ENCODE measurements at places on chromosomes 16 and 17. TPM values are rescaled to one million over a fixed set of nuclear protein-coding genes. Genes with fewer than 3 reads are reported as not detected.

- DNase-seq: no peak
These were observed 791 bp downstream of the MCRIP2 start for GRCh38 chr16:642189-643049.

- DNase-seq: no peak
These were observed 72.2 kb downstream of the SSH2 start for GRCh38 chr17:29857823-29858222.

Gene RAI1
- total RNA-seq: 13.8 TPM

- DNase-seq: no peak
These were observed 17.5 kb downstream of the KIAA0513 start for GRCh38 chr16:85045077-85045476.

GRCh38 chr17:12773153-12773552 is 16.1 kb upstream of the ARHGAP44 start:
- DNase-seq: no peak

Gene KCNJ18
- total RNA-seq: not detected

Gene NCBP3
- total RNA-seq: 39.6 TPM

DNA sequence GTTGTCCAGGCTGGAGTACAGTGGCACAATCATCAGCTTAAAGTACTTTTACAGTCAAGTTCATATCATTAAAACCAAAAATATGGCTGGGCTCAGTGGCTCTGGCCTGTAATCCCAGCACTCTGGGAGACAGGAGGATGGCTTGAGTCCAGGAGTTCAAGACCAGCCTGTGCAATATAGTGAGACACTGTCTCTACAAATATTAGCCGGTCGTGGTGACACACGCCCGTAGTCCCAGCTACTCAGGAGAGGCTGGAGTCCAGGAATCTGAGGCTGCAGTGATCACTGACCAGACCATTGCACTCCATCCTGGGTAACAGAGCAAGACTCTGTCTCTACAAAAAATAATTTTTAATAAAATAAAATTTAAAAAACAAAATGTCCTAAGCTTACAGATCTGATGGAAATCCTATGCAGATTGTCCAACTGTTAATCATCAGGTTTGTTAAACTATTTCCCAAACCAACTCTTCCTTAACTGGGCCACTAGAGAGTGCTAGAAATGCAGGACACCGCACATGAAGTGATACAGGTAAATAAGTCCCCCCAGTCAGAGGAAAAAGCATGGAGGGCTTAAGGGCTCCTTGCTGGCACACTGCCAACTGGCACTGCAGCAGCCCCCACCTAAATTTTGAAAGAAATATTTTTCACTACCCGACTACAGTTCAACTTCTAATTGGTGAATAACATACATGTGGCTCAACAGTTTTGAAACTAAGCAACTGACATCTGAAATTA is 2.8 kb downstream of the USP22 start:
- DNase-seq: peak; percentile 75

Gene TNFSF13
- not detected for total RNA-seq

DNA sequence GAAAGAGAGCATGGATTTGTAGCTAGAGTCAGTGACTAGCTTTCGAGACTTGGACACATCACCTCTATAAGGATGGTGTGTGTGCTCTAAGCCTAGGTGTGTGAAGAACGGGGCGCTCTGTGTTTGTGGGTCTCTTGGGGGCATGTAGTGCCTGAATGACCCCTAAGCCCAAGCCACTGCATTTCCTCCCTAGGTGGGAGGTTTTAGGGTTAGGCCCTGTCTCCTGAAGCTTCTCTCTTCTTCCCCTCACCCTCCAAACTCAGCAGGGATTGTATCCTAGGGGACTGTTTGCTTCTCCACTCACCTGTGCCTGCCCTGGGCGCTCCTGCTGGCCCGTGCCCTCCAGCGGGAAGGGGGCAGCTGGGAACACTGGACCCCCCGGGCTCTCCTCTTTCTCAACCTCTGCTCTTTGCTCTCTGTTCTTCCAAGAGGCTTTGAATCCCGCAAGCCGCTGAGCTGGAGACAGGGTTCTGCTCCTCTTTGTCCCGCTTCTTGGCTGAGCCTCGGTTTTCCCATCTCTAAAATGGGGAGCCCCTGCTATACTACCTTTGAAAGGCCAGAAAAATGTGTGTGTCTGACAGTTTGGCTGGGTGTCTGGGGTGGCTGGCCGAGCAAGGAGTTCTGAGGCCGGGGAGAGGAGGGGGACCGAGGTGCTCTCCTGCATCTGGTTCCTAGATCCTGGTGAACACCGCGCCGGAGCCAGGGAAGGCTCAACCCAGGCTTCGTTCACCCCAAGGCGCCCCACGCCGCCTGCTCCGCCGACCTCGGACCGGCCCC is 810 bp downstream of the CYGB start:
- no peak for DNase-seq

DNA sequence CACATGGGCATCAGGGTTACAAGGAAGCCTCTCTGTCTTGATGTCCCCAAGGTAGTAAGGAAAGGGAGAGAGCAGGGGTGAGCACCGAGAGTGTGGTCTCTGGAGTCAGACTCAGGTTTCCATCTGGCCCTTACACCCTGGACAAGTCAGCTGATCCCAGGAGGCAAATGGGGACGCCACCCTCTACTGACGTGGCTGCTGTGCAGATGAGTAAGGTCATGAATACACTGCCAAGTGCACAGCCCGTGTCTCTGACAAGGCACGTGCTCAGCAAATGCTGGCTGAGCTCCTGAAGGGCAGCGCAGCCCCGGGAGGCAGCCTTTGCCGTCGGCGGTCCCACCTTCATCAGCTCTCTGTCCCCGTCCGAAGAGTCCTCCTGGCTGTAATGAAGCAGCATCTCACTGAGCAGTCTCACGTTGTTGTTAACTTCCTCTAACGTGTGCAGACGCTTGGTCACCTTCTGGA is 19.4 kb downstream of the GGA3 start:
- DNase-seq: no peak

DNA sequence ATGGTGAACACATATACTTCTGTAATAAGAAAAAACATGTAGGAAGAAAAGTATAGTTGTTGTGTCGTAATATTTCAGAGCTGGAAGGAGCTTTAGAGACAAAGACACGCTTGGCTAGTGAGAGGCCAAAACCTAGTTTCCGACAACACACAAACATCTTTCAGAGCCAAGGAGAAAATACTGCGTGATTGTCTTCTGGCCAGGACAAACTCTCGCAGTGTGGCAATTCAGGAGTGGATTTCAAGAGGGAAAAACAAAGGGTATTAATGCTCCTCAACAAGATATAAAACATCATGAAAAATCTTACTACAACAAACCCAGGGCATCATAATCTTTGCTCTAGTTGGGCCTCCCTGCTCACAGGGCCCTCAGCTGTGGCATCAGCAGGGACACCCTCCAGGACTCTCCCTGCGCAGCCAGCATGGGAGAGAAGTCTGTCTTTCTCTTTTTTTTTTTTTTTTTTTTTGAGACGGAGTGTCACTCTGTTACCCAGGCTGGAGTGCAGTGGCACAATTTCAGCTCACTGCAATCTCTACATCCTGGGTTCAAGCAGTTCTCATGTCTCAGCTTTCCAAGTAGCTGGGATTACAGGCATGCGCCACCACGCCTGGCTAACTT is 66.4 kb downstream of the CYB5B start:
- DNase-seq: no peak

GRCh38 chr16:25596194-25596593 is 95.6 kb upstream of the HS3ST4 start:
- DNase-seq: no peak

Gene EFNB3
- total RNA-seq: 13.1 TPM

Gene ITGAE
- 24.7 TPM for total RNA-seq

GRCh38 chr16:21226749-21227148 is 6.8 kb upstream of the ANKS4B start:
- DNase-seq: peak; percentile 93

- DNase-seq: no peak
These were observed 10.8 kb downstream of the TAT start for GRCh38 chr16:71565812-71566700.

Gene PLA2G10
- not detected for total RNA-seq

- peak; percentile 34 for DNase-seq
These were observed 83.1 kb upstream of the CNTNAP4 start for GRCh38 chr16:76193906-76194615.

GRCh38 chr16:229731-230281 is 557 bp upstream of the LUC7L start:
- no peak for DNase-seq

DNA sequence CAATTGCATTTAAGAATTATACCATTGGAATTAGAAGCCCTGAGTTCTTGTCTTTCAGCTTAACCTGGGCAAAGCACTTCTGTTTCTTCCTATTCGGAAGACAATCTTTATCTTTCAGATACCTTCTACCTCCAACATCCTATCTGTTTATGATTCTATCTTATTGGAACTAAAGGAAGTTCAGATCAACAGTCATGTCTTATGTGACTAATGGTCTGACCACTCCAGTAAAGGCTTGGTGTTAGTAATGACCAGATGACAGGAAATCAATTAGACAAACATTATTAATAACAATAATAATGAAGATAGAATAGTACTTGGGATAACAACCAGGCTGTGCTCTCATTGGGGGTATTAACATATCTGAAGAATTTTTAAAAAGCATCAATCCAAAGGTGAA is 11.3 kb downstream of the HS3ST3A1 start:
- DNase-seq: no peak

Gene SLC6A4
- total RNA-seq: not detected

DNA sequence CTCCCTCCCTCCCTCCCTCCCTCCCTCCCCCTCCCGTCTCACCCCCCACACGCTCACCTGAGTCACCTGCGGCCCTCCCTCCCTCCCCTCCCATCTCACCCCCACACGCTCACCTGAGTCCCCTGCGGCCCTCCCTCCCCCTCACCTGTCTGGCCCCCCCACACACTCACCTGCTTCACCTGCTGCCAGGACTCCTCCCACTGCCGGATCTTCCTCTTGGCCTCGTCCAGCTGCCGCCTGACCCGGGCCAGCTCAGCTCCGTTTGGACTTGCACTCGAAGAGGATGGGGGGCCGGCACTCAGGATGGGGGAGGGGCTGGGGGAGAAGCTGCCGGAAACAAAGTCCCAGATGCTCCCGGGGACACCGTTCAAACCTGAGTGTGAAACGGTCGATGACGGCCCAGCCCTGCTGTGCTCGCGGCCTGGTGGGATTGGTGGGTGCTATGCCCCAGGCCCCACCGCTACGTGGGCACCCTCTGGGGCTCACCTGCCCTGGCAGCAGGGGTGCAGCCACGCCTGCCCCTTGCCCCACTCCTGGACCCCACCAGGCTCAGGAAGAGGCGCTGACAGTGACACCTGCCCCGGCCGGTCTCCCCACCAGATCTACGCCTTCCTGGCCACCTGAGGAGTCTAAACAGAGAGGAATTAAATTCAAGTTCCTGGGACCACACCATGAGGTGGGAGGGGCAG is 15.9 kb downstream of the GNPTG start:
- DNase-seq: no peak

- peak; percentile 75 for DNase-seq
These were observed 1.7 kb upstream of the MAZ start for GRCh38 chr16:29804455-29805231.

DNA sequence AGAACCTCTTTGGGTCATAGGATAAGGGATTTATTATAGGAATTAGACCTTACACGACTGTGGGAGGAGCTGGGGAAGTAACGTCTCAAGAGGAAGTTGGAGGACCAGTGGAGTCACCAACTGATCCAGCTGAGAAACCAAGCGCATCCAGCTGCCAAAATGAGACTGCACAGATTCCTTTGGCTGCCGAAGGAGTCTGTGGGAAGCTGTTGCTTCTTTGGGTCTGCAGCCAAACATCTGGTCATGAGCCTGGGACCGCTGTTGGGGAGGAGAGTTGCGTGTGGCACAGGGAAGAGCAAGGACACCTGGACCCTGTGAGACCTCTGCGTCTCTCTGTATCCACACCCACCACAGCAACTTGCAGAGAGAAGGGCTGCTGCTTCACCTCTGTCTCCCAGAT is 2.4 kb upstream of the NACA2 start:
- DNase-seq: no peak

- DNase-seq: no peak
These were observed 113.6 kb upstream of the MON1B start for GRCh38 chr16:77077256-77077922.

DNA sequence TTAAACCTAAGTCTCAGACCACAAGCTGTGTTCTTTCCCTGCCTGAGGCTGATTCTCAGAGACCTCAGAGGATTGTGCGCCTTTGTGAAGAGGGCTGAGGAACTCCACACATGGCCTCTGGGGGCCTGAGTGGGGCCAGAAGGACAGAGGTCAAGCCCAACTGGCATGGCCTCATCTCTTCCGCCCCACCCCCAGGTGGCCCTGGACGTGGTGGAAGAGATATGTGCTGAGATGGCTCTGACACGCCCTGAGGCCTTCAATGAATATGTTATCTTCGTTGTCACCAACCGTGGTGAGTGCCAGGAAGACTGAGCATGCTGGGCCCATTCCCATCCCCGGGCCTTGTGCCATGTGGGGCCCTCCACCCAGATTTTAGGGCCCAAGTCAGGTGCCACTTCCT is 20.1 kb upstream of the ALKBH5 start:
- DNase-seq: no peak

Gene CES5A
- not detected for total RNA-seq

DNA sequence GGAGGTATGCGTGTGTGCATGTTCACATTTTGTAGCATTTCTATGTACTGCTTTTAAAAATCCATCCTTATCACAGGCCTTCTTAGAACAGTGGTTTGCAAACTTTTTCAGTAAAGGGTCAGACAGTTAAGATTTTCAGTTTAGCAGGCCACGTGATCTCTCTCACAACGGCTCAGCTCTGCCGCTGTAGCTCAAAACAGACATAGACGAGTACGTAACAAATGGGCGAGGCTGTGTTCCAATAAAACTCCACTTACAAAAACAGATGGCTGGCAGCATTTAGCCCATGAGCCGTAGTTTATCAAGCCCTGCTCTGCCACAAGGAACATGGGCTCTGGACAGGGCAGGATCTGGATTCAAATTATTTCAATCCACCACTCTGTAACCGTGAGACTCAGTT is 141.8 kb downstream of the XYLT1 start:
- no peak for DNase-seq

DNA sequence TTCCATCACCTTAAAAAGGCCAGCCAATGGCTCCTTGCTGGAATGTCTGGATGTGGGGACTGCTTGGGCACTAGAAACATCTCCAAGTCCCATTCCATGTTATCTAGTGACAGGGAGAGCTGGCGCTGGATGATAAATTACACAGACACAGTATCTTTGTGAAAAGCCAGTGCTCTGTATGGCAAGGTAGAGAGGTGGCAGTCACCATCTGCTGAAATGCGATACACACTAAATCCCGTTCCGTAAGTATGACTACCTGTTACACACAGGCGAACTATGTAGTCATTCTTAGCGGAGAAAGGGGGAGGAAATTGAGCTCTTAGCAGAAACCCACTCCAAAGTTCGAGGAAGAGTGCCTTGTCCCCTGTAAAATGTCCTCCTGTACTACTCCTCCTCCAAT is 81.0 kb upstream of the MYOCD start:
- no peak for DNase-seq

DNA sequence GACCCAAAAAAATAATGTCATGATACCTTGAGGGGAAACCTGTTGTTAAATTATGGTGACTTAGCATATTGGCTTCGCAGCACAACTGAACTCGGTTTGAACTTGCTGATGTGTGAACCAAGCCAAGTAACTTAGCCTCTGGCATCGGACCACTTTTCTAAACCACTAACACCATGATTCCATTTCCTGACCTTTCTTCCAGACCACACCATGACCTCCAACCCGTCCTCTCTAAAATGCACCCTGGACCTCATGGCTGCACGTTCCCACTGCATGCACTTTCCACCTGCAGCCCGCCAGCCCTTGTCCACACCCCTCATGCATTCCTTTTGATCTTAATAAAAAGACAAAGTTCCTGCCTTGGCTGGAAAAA is 29.3 kb downstream of the DYNLRB2 start:
- DNase-seq: no peak

- no peak for DNase-seq
These were observed 190.6 kb upstream of the HS3ST3A1 start for GRCh38 chr17:13792314-13792713.

Measured in G401 (cell line).